ENCODE measurements at places on chromosomes 1 and 21. TPM values are rescaled to one million over a fixed set of nuclear protein-coding genes. Genes with fewer than 3 reads are reported as not detected.

- no peak for DNase-seq
Observed at GRCh38 chr1:198176179-198176578, 19.4 kb downstream of the NEK7 start.

Gene PGLYRP3
- not detected for total RNA-seq

- no peak for DNase-seq
Observed at GRCh38 chr1:25011943-25012638, 82.0 kb upstream of the RUNX3 start.

DNA sequence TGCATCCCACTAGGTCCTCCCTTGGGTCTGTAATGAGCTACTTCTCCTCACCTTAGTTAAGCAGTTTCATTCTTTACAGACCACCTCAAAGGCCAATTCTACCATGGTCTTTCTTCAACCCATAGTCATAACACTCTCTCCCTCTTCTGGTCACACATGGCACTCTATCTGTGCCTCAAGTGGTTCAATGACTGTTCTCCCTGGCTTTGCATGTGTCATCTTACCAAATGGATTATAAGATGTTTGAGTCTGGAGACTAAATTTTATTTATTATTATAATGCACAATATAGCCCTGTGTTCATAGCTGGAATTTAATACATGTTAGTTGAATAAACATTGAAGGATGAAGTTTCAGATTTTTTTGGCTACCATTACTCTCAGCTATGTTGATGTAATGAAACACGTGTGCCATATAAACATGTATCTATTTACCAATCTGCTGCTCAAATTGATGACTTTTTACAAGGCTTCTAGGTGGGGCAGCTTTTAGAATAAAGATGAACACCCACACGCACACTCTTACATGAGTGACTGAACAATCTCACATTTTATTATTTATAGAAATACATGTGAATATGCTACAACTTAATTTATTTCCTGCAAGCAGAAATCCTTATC, 102.1 kb downstream of the RUNX1 start:
- DNase-seq = no peak

GRCh38 chr1:228339766-228340685, 66.6 kb downstream of the TRIM11 start:
- DNase-seq = peak; percentile 43

- no peak for DNase-seq
Observed at GRCh38 chr1:221829327-221830015, 87.6 kb upstream of the DUSP10 start.

Gene TEX38
- total RNA-seq = not detected

Gene HES3
- total RNA-seq = not detected

- peak; percentile 81 for DNase-seq
Observed at GRCh38 chr1:153626904-153627714, at the start of gene S100A13. Gene S100A13 (minus strand): TSS chr1:153627505. CDS start chr1:153626472, 1,033 bp downstream.

GRCh38 chr1:172095846-172096245, 254.5 kb downstream of the DNM3 start:
- no peak for DNase-seq

Gene ZBTB21
- total RNA-seq = 15.2 TPM

DNA sequence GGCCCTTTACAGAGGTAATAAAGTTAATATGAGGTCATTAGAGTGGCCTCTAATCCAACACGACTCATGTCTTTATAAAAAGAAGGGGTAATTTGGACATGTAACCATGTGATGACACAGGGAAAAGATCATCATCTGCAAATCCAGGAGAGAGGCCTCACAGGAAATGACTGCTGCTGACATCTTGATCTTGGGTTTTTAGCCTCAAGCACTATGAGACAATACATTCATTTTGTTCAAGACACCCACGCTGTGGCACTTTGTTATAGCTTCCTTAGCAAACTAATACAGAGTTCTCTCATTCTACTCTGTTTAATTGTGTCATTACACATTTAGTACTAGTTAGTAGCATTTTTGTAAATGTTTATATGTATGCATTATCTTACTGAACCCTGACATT, 64.0 kb upstream of the RUNX1 start:
- DNase-seq = no peak

GRCh38 chr1:56473582-56474270, 105.6 kb downstream of the PLPP3 start:
- DNase-seq = no peak

Measured in right cardiac atrium (tissue), 5 donors.